ENCODE measurements at places on chromosomes 1 and 21.
A peak's percentile ranks its signal among the peaks of the same experiment; 100 is the strongest.

DNA sequence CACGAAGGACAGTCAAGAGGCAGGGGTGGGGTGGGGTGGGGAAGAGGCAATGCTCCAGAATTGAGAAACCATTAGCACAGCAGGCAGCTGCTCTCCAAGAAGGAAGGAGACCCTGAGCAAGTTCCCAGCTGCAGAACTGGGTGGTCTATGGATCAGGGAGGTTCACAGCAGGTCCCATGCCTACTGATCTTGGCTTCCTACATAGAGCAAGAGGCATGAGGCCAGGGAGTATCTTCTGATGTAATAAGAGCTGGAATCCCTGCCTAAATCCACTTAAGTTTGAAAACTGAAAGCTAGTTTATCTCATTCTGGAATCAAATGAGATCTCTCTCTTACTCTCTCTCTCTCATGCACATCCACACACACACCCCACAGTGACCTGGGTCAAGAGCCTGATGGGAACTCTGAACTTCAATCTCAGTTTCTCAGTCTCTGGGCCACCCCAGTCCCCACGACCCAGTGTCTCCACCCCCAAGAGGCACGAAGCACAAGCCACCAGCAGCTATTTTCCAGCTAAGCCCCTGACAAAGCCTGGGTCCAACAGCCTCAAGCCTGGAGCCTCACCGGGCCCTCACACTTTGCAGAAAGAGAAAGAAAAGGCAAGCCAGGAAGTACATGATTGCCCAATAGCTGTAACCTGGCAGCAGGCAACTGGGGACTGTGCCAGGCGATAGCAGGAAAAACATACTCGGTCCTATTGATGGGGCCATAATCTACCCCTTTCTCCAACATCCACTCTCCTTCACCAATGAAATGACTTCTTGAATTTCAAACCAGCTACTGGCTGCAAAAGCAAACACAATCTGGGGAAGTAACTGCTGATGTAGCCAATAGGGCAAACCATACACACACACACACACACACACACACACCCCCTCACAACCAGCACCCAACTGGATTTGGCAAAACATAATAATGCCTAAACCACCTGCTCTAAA is 2.2 kb downstream of the NUAK2 start:
- DNase-seq: peak; percentile 85

DNA sequence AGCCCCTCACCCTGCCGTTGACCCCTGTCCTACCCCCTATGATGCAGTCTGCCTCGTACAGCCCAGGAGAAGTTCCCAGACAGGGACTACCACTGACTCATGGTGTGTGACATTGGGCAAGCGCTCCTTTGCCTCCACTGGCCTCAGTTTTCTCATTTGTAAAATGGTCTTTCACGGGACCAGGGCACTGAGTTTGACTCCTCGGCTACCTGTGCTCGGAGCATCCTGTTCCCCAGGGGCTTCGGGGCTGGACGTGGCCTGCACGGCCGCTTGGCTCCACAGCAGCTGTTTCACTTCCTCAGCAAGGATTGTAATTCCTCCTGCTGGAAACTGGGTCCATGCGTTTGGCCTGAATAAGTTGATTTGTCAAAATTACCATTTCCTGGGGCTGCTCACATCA is 277.3 kb downstream of the MATN1 start:
- no peak for DNase-seq

GRCh38 chr1:83857103-83857502 is 141.8 kb downstream of the TTLL7 start:
- peak; percentile 74 for DNase-seq

GRCh38 chr1:67040405-67040804 is 13.5 kb downstream of the SLC35D1 start:
- DNase-seq: no peak

DNA sequence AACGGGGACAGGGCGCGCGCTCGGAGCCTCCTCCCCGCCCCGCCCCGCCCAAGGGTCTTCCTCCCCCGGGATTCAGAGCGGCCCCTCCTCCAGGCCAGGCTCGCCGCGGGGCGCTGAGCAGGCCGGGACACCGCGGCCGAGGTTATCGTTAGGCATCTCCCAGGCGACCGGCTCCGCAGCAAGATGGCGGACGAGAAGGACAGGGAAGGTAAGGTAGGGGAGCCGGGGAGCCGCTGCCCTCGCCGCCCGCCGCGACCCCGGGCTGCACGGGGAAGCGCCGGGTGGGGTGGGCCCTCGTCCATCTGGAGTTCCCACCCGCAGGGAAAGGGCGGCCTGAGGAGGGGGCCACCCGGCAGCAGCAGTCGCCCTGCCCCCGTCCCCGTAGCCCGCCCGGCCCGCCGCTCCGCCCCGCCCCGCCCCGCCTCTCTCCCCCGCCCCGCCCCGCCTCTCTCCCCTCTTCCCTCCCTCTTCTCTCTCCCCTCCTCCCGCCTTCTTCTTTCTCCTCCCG is 105.9 kb upstream of the HNRNPU start:
- DNase-seq: peak; percentile 82

- peak; percentile 12 for DNase-seq
These were observed 39.8 kb downstream of the RIMS3 start for GRCh38 chr1:40625476-40626382.

DNA sequence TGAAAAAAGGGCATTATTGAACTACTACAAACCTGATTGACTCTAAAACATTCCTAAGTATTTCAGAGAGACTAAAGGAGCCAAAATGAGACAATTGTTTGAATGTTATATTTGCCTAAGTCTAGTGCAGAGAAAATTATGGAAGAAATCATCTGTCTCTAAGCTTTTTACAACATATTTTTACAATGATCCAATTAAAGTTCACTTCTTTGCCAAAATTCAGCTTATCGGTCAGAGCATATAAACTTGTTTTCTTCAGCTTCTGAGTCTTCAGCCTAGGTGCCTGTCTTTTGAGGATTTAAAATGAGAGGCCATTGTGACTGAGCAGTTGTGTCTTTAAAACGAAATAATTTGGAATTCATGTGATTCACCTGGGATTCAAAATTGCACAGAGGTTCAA is 181.2 kb upstream of the SGIP1 start:
- DNase-seq: no peak

GRCh38 chr21:40813918-40814317 is 33.0 kb downstream of the DSCAM start:
- DNase-seq: no peak

DNA sequence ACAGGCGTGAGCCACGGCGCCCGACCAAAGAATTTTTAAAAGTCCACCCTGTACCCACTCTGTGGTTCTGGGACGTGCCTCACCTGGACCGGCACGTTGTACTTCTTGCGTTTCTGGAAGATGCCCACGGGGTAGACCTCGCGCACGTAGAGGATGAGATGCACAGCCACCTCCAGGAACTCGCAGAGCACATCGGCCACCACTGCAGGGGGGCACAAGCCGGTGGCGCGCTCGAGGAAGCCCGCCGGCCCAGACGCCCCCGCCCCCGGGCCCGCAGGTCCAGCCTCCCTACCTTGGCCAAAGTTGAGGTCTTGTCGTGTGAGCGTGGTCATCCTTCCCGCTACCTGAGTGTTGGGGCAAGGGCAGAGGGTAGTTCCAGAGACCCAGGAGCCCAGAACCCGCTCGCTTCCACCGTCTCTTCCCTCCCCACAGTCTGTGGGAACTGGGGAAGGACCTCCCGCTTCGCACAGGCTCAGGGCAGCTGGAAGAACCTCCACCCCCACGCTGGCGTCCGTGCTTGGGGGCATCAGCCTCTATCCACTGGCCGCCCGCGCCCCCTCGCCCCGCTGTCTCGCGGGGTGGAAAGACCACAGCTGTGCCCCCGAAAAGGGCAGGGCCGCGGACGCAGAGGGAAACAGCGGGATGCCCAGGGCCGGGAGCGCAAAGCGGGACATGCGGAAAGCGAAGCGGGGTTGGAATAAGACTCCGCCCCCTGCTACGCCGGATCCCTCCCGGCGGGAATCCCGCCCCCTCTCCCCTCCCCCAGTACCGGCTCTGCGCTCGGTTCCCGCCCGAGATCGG is 478 bp downstream of the MAD2L2 start:
- DNase-seq: peak; percentile 60

DNA sequence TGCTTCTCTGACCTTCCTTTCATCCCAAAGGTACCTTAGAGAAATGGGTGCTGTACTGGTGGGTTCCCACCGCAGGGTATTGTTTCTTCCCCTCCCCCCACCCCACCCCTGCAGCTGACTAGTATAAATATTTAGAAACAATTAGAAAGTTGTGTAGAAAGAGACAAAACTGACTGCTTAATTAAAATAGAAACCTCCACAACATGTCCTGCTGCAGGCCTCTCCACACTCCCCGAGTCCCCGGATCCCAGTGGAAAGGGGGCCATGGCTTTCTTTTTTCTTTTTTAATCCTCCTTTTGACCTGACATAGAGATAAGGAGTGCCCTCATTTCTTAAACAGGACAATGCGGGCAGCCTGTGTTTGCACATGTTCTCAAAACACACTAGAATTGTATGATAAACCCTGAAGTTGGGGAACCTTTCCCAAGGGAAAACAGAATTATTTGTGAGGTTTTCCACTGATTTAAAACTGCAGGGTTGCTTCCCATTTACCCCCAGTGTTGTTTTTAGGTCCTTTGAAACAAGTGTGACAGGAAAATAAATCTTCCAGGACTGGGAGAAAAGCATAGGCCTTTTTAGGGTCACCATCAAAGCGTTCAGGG is 1.7 kb downstream of the RHOU start:
- peak; percentile 17 for DNase-seq

DNA sequence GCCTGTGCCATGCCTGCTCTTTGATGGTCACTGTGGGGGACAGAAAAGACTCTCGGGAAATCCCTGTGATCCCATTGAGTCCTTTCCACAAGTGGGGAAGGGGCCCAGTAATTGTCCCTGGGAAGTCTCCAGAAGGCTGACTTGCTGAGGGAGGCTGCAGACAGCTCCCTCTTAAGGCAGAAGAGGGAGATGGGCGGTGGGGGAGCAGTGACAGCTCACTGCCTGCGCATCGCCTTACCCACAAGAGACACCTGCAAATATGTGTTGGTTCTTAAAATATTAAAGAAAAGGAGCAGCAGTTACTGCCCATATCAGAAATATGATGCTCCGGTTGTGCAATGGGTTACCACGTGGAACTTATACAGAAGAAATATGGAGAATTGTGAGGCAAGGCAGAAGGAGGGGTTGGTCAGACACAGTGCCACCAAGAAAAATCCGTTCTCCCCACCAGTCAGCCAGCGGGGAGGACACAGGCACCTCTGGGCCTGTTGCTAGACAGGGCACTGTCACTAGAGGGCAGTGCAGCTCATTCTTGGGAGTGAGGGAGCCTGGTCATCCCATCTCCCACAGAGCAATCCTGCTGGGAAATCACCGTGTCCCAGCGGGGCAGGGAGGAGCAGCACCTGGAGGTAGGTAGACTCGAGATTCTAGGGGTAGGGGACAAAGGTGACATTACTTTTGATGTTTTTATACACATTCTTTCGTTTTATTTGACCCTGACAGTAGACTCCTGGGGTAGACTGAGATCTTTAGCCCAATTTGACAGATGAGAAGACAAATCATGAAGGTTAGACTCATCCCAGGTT is 6.9 kb upstream of the CAMK1G start:
- DNase-seq: peak; percentile 81

DNA sequence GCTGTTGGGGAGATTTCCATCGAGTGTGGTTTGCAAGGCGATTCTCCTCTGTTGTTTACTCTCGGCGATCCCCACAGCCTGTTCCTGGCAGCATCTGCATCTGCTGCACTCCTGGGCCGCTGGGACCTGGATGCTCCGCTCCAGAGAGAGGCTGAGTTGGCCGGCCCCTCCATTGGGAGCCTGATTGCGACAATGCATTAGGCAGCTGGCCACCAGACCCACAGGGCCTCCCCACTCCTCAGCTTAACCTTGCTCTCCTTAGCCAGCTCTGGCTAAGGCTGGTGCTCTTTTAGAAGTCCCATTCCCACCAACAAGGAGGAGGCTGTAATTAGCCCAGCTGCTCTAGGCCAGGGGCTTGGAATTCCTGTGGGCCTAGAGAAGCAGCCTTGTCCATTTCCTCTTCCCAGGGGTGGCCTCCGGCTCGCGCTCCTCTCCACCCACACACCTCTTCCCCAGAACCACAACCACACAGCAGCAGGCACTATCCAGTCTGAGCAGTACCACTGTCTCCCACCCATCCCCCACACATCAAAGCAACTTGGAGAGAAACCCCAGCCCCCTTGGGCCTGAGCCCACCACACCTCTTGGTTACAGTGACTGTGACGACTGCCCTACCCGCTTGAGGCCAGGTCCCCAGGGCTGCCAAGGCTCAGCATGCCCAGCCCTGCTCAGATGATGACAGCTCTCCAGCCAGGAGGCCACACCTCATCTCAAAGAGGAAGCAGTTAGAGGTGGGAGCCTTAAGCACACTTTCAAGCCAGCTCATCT is 193.8 kb upstream of the EDN2 start:
- no peak for DNase-seq

DNA sequence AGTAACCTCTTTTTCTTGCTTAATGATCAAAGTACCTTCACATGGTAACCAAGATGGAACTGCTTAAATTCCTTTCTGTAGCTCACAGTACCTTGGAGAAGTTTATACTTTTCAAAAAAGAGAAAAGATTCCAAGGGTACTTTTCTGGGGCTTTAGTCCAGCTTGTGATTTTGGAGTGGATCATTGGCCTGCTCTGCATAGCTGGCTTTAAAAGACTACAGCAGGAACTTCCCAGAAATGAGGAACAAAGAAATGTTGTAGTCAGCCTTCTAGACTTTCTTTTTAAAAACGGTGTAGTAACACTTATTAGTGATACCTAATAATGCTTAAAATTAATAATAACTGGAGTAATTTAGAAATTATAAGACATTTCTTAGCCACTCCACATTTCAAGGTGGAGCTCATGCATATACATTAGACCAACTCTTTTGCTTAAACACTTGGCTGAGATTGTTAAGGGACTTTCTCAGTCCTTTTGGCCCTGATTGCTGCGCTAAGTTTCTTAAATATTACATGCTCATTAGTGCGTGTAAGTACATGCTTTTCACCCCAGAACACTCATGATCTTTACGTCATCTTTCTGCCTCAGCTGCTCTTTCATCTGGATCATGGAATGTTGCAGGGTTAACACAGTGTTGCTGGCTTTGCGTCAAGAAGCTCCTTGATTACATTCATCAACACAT is 57.3 kb downstream of the SDCCAG8 start:
- DNase-seq: no peak

DNA sequence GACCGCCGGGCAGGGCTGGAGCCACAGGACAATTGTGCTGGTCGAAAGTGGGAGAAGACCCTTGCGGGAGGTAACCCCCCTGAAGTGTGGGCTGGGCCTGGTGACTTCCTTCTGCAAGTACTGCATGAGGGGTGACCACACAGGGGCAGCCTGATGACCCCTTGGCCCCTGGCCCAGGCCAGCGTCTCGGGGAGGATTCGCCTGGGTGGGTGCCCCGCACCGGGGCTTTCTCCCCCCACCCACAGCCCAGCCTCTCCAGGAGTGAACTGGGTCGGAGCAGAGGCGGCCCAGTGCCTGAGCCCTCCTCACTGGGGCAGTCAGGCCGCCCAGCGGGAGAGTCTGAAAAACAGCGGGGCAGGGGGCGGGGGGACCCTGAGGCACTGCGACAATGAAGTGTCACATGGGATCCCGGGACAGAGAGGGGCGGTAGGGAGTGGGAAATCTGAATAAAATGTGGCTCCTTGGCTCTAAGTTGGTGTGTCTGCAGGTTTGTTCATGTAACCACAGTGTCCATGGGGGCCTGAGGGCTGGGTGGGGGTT is 1.6 kb upstream of the DNMT3L start:
- DNase-seq: no peak
